ENCODE measurements at places on chromosomes 12 and 14.

- no peak for DNase-seq
Measured at GRCh38 chr12:132596016-132596415, 14.4 kb downstream of the LRCOL1 start.

GRCh38 chr14:70891737-70892136, 15.5 kb upstream of the PCNX1 start:
- DNase-seq = no peak

DNA sequence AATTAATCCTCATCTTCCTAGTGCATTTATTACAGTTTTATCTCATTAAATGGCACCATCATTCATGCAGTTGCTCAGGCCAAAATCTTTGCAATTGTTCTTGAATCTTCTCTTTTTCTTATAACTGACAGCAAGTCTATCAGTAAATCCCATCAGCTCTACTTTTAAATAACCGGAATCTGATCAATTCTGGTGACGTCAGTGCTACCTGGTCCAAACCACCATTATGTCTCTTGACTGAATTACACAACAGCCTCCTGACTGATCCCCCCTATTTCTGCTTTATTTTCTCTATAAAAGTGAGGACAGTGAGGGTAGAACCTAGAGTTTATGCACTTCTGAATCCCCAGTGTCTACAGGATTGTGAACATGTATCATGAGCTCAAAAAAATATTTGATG, 787.4 kb downstream of the AACS start:
- DNase-seq = no peak

DNA sequence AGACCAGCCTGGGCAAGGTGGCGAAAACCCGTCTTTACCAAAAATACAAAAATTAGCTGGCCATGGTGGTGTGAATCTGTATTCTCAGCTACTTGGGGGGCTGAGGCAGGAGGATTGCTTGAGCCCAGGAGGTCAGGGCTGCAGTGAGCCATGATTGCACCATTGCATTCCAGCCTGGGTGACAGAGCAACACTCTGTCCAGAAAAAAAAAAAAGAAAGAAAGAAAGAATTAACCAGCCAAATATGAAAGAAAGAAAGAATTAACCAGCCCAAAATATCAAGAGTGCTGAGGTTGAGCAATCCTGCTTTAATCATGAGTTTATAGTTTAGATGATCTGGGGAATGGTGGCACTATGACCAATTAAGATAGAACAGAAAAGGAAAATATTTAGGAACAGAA, 3.5 kb upstream of the ACTN1 start:
- no peak for DNase-seq

DNA sequence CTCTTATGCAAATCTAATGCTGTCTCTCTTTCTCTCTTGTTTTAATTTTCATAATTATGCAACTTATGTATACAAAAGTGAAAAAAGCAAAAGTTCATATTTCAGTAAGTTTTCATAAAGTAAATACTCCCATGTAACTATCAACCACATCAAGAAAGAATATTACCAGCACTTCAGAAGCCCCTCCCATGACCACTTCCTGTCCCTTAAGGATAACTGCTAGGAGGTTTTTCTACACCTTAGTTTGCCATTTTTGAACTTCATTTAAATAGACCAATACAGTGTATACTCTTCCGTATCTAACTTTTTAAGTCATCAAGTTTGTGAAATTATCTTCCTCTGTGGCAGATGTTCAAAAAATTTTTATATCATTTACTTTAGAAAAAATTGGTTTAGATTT, 547 bp upstream of the OR4K15 start:
- no peak for DNase-seq

DNA sequence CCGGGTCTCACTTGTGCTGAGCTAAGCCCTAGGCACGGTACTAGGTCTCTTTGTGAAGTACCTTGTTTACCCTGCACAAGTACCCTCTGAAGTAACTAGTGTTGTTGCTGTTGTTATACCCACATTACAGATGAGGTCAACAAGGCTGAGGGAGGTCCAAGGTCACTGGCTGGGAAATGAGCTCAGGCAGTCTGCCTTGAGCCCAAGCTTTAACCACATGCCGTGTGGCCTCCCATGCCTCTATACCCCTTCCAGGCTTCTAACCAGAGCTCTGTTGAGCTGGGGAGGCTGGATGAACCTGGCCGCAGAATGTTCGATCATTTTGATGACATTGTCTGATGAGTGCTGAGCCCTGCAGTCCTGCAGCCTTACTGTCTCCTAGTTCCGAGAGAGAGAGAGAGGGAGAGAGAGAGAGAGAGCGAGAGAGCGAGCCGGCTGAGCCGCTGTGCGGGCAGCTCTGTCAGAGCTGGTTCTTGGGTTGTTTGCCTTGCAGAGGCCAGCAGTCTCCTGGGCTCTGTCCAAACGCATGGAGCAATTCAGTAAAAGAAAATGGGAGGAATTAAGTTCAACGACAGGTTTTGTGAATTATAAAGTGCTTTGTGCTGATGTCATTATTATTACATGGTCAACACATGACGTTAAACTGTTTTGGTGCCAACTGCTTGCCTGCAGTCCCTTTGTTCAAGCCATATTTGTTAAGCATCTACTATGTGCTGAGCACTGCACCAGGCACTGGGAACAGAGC, 13.1 kb downstream of the JDP2 start:
- no peak for DNase-seq

GRCh38 chr12:109112720-109113465, 3.5 kb upstream of the ACACB start:
- DNase-seq = no peak

- DNase-seq = no peak
Measured at GRCh38 chr12:12874029-12874428, 17.3 kb upstream of the GPRC5A start.

DNA sequence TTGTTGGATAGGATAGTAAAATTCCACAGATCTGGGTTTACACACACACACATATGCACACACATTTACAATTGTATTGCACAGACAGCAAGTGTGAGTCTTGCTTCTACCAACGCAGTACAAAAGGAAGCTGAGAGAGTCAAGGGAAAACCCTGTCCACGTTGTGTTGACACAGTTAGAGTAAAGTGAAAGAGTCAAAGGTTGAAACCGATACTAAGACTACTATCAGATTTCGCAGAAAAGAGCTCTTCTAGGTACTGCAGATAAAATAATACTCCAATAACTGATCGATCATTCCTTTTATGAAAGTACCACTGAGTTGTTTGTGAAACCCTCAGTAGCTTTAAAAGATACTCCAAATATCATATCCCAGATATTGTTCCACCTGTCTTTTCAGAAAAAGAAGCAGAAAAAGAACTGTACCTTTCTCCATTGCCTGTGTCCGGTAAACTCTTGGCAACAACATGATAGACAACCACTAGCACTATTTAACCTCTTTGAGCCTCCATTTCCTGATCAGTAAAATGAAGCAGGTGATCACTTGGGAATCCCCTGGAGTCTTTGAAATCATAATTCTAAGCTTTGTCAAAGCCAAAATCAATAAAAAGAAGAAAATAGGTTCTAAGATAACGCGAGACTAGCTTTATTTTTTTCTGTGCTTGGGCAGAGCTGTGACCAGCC, 224.6 kb upstream of the FOXN3 start:
- DNase-seq = no peak

- DNase-seq = no peak
Measured at GRCh38 chr12:14264778-14265177, 100.7 kb upstream of the ATF7IP start.

GRCh38 chr14:83470466-83470865, 1936.8 kb upstream of the SEL1L start:
- no peak for DNase-seq

DNA sequence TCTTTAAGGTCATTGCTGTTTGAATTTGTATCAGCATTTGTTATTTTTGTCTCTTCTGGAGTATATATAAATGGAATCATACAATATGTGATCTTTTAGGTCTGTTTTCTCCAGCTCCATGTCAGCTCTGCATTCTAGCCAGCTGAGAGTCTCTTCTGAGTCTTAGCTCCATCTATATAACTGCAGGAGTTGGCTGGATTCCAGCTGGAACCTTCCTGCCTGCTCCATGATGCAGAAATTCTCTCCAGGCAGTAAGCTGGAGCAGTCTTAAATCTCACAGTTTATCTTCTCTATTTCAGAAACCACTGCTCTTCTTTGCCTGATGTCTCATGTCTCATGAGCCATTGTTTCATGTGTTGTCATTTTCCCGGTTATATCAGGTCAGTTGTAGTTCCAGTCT, 827.6 kb downstream of the NRXN3 start:
- DNase-seq = no peak

DNA sequence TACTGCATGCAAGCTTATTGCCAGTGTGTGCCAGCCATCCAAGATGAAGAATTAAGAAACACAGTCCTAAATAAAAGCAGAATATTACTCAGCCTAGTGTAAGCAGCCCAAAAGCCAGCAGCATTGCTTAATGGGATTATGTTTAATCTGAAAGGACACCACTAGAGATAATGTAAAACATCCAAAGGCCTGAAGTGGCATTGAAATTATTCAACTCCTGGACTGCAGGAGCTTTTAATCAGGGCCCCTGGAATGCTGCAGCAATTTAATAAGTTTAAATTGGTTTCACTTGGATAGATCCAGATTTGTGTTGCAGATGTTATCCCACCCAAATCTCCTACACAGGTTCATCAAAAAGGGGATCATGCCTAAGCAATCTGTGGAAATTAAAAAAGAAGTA, 193.0 kb downstream of the C12orf50 start:
- DNase-seq = no peak

GRCh38 chr14:88848571-88848970, 24.1 kb downstream of the TTC8 start:
- no peak for DNase-seq

Measured in HAP-1 (cell line).